ENCODE measurements at places on chromosomes 7 and 10.
A peak's percentile ranks its signal among the peaks of the same experiment; 100 is the strongest.

GRCh38 chr7:33612442-33612841 is 292.9 kb upstream of the BMPER start:
- DNase-seq = no peak

DNA sequence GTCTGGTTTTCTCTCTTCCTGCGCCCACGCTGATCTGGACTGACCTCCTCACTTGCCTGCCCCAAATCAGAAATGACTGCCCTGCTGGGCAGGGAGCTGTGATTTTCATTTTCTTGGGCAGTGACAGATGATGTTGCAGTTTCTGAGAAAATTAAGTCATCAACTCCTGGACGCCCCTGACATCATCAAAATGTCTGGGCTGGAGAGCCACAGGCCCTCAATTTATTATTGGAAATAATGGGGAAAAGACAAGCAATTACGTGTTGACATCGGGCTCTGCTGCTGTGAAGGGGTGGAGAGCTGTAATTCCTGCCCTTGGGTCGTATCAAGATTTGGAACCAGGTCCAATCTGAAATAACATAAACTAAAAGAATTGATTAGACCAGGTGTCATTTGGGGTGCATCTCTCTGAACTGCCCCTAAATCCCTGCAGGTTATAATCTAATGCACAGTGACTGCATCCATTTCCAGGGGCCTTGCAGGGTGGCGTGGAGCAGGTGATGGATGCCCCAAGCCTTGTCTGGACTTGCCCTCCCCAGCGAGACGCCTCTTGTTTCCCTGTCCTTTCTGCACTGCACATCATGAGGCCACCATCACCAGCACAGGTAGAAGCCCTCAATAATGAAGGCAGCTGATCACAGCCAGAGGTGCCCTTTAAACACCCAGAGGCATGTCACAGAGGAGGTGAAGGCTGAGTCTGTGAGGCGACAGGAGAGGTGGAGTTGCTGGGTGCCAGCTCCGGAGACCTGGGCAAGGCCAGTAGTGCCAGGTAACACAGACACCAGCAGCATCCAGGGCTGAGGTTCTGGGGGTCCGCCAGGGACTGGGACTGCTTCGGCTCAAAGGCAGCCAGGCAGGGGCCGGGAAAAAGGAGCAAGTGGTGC is 98.7 kb downstream of the HTR5A start:
- no peak for DNase-seq

GRCh38 chr10:75211007-75211691 is 553 bp downstream of the VDAC2 start:
- no peak for DNase-seq

DNA sequence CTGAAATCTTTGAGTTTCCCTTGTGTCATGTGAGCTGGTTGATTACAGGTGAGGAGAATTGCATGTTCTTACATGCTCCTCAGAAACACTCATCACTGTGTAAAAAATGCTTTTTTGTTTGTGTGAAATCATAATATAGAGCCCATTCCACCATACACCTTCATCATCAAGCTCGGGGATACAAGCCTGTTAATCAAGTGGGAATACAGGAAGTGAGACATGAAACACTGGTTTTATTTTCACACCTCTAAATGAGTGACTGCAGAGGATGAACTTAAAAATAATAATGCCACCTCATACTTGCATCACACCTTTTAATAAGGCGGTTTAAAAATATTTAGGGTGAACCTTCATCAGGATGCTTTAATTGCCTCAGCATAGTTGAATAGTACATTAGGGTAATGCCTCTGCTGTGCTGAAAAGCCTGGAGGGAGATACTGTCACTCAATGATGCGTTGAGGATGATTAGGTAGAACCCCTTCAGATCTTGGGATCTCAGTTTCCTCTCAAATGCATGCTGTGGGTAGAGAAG is 164.6 kb downstream of the AUTS2 start:
- DNase-seq = no peak

GRCh38 chr10:45278860-45279498 is 36.4 kb downstream of the OR13A1 start:
- DNase-seq = no peak

GRCh38 chr10:76881477-76882220 is 756.0 kb downstream of the KCNMA1 start:
- DNase-seq = no peak

- DNase-seq = no peak
Measured at GRCh38 chr10:59098831-59099452, 77.5 kb upstream of the PHYHIPL start.

DNA sequence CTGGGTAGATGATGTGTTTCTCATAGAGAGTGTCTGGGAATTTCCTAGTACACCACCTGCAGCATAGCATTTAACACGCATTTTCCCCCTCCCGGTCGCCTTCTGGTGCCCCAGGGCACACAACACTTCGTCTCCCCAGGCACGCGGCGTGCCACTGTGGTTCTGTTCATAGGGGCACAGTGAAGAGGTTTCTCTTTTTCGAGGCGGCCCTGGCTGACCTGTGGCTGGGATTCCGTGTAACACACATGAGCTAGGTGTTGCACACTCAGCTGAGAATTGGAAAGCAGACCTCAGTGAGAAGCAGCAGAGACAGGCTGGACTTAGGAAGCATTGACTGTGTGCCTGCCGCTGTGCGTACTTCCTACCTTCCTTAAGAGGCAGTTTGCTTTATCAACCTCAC is 214.3 kb upstream of the SHH start:
- no peak for DNase-seq

GRCh38 chr7:41832941-41833340 is 130.1 kb upstream of the INHBA start:
- no peak for DNase-seq

DNA sequence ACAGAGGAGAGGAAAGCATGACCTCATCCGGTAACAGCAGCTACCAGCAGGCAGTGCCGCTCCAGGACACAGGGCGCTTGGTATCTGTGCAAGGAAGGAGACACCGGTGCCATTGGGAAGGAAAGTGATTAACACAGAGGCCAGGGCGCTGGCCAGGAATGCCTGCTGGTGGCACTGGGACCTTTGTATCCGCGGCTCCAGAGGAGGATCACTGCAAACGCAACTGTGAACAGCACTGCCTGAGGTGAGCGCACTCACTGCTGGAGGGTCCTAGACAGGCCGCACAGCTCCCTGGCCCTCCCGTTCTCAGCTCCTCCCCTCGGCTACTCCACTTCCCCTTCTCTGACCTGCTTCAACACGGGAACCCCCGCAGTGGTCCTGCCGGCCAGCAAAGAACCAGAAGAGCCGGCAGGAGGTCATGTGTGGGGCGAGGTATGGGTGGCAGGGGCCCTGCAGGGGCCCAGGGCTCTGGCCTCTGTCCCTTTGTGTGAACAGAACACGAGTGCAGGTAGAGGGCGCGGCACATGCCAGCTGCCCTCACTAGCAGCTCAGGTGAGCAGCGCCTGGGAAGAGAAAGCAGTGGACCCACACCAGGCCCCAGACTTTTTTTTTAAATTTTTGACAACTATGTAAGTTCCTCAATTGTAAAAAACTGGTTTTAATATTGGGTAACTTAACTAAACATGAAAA is 107.6 kb downstream of the VIPR2 start:
- no peak for DNase-seq

- no peak for DNase-seq
Measured at GRCh38 chr7:143477501-143478150, at the start of gene TAS2R41. Gene TAS2R41 (plus strand): TSS chr7:143477873. CDS start chr7:143477873, 0 bp downstream.

DNA sequence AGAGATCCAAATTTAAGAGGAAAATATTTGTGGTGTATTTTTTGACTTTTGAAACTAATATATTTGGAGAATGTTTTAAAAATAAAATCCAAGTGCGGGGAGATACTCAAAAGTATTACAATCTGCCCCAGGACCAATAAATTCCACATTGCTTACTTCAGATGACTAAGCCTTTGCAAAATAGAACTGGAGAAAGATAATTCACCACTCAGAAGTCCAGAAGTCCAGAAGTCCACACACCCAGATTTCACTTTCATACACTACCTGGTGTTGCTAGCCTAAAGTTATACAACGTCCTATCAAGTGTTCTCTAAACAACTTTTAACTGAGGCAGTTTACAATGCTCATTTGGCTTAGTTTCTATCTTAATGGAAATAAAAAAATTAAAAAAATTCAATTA is 487.0 kb upstream of the SEMA3D start:
- no peak for DNase-seq

DNA sequence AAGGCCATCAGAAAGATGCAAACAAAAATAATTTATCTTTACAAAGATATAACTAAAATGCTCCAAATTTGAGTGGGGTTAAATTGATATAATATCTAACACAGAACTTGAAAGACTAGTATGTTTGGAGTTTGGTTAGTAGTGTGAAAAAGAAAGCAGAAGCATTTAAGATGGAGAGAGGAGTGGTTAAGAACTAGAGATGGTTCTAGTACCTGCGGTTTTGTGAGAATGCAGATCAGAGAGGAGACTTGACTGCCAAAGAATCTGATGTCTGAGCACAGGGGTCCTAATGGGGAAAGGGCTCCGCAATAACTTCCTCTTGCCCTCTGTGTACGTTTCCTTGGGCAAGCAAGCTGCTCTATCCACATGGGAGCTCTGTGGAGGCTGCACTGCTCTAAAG is 506.8 kb upstream of the COBL start:
- DNase-seq = no peak

DNA sequence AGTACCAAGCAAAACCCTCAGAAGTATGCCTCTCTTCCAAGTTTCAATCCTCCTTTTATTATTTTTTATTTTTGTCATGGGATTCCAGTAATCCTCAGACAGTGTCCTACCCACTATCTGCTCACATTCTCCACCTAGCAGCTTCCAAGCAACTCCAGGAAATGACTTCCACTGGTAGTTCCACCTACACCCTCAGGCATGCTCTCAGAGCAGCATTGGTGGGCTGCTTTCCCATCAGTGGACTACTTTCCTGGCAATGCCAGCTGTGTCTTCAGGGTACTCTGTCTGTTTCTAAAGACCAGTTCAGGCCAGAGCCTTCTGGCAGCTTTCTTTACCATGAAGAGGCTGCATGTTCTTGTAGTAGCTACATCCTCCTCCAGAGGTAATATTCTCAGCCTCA is 244.0 kb downstream of the HGF start:
- DNase-seq = no peak

DNA sequence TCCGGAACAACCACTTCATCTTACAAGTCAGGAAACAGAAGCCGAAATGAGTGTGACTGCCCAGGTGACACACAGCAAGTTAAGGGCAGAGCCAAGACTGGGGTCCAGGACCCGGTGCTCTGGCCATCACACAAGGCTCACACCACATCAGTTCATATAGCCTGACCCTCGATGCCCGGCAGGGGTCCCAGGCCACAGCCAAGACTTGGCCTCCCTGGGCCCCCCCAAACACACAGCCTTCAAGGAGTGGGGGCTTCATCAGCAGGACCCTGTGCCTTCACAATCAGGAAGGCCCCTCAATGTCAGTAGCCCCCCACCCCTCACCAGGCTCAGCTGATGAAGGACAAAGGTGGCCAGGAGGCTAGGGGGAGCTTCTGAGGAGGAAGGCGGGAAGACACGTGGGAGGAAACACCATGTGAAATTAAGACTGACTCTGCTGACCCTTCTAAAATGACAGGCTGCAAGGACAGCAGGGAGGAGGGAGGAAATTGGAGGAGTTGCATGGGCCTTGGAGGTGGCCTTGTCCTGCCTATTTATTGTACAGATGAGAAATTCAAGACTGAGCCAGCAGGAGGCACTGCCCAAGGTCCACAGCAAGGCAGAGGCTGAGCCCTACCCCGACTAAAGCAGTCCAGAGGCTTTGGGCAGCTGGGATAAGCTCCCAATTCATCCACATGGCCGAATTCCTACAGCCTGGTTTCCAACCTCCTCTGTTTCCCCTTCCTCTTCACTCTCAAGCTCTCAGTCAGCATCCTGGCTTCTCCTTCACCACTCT is 216.1 kb upstream of the ZMIZ1 start:
- DNase-seq = no peak

- DNase-seq = peak; percentile 43
Measured at GRCh38 chr10:7529638-7530037, 118.8 kb upstream of the SFMBT2 start.

DNA sequence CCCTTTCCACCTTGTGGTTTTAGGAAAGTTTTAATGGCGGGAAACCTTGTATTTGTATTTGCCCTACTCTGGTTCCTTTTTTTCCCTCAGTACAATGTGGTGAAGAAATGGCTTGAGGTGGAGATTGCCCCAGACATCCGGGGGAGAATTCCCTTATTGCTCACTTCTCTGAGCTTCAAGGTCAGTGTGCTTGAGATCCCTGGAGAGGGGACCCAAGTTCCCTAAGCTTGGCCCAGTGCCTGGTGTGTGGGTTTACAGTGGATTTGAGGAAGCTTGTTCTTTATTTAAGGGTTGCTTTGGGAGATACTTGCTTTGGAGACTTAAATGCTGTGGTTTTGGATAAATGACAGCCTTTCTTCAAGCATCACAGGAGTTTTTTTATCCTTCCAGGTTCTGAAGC is 18.3 kb downstream of the CALHM2 start:
- peak; percentile 63 for DNase-seq

DNA sequence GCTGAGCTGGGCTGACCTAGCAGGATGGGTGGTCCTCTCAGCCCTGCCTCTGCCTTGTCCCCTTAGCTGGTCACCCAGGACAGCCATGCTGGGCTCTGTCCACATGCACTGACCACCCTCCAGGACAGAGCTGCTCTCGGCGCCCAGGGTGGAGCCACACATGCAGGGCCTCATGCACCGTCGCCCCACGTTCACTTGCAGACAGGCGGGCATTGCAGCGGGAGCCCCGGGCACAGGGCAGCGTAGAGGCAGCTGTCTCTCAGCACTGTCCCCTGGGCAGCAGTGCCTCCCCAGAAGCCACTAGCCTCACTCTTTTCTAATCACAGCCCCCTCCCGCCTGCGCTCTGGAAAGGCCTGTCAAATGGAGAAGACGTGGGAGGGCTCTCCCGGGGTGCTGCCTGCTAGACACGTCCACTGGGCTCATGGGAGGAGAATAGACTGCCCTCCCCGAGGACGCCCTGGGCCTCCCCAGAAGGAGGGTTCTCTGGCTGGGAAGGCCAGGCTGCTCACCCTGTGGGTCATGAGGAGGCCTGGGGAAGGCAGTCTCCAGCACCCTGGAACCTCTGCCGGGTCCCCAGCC is 37.4 kb downstream of the YKT6 start:
- no peak for DNase-seq

- DNase-seq = no peak
Measured at GRCh38 chr7:24602860-24603456, 29.7 kb downstream of the PALS2 start.

- no peak for DNase-seq
Measured at GRCh38 chr7:12403287-12404181, at the start of gene VWDE. Gene VWDE (minus strand): TSS chr7:12403865. CDS start chr7:12403716, 149 bp downstream.

GRCh38 chr7:72098807-72099580 is 313.1 kb downstream of the CALN1 start:
- DNase-seq = no peak

Measured in left ventricle myocardium superior (tissue), 1 donor.